ENCODE measurements at places on chromosomes 1 and 21. TPM values are rescaled to one million over a fixed set of nuclear protein-coding genes. Genes with fewer than 3 reads are reported as not detected.

DNA sequence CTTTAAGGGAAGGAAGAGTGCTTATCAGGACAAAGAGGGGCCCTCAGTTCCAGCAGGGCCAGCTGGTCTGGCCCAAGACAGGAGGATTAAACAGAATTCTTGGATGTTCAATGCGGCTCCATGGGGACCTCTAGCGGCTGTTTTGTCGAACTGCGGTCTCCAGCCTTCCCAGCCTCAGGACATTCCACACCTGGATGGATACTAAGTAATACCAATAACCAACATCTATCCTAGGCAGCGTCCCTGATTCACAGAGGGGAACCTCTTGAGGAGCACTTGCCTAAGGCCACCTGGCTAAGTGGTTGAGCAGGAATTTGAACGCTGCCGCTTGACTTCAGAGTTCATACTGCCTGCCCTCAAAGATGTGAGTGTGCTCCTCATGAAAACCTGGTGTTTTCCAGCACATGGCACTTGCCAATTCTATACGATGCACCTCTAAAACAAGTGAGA, 15.5 kb upstream of the CD247 start:
- no peak overlapping the region for H3K27ac ChIP-seq
- peaks cover 6% of the 10 kb centered on the region for H3K4me1 ChIP-seq
- no peak overlapping the region for H3K4me3 ChIP-seq
- no peaks in the 10 kb centered on the region for H3K27me3 ChIP-seq
- peak; percentile 56 for DNase-seq

- H3K4me3 ChIP-seq = no peak overlapping the region
- no peak overlapping the region for H3K27ac ChIP-seq
- no peaks in the 10 kb centered on the region for H3K27me3 ChIP-seq
- no peaks in the 10 kb centered on the region for H3K36me3 ChIP-seq
These were observed 56.6 kb upstream of the VTCN1 start for GRCh38 chr1:117267232-117267774.

DNA sequence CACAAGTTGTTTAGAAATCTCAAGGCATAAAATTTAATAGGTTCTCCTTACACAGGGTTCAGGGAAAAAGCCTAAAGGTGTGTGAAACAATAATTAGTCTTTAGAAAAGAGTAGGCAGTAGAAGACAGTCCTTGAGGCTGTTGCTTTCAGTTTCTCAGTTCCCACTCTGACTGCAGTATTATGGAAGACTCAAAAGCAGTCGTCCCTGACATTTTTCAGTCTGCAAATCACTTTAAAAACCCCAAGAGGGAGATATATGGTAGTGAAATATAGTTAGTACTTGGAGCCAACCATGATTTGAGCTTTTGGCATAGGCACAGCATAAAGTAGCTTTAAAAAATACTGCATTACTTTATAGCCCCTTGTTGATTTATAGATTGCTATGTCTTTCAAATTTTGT, 299.7 kb downstream of the OLFM3 start:
- no peak overlapping the region for H3K4me3 ChIP-seq
- H3K27me3 ChIP-seq = no peaks in the 10 kb centered on the region
- H3K27ac ChIP-seq = no peak overlapping the region
- H3K4me1 ChIP-seq = no peaks in the 10 kb centered on the region

DNA sequence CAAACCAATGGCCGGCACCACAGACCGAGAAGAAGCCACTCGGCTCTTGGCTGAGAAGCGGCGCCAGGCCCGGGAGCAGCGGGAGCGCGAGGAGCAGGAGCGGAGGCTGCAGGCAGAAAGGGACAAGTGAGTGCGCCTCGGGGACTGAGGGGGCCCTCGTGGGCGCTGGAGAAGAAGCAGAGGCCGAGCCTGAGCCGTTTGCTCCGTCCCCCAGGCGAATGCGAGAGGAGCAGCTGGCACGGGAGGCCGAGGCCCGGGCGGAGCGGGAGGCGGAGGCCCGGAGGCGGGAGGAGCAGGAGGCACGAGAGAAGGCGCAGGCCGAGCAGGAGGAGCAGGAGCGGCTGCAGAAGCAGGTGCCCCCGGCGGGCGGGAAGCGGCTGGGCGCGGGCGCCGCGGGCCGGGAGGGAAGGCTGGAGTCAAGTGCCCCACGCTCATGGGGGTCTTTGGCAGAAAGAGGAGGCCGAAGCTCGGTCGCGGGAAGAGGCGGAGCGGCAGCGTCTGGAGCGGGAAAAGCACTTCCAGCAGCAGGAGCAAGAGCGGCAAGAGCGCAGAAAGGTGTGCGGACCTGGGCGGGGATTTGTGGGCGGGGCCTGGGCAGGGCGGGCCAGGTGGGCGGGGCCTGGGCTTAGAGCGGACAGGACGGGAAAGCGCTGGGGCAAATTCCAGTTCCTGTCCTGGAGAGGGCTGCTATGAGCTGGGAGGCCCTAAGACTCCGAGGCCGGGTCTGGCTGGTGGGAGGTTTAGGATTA, 22.7 kb downstream of the MAP7D1 start:
- H3K4me3 ChIP-seq = peak overlapping the region; percentile 34
- H3K27ac ChIP-seq = peak overlapping the region; percentile 100
- H3K36me3 ChIP-seq = peaks cover 83% of the 10 kb centered on the region
- peak; percentile 59 for DNase-seq
- H3K4me1 ChIP-seq = peaks cover 61% of the 10 kb centered on the region
- no peaks in the 10 kb centered on the region for H3K27me3 ChIP-seq

Gene SDC3
- 25.3 TPM for total RNA-seq

GRCh38 chr1:163085041-163085903, 16.1 kb downstream of the RGS4 start:
- no peak overlapping the region for H3K4me3 ChIP-seq
- H3K27ac ChIP-seq = no peak overlapping the region
- peaks cover 9% of the 10 kb centered on the region for H3K4me1 ChIP-seq
- H3K36me3 ChIP-seq = no peaks in the 10 kb centered on the region
- DNase-seq = no peak

Gene ACOT11
- total RNA-seq = 64.8 TPM

DNA sequence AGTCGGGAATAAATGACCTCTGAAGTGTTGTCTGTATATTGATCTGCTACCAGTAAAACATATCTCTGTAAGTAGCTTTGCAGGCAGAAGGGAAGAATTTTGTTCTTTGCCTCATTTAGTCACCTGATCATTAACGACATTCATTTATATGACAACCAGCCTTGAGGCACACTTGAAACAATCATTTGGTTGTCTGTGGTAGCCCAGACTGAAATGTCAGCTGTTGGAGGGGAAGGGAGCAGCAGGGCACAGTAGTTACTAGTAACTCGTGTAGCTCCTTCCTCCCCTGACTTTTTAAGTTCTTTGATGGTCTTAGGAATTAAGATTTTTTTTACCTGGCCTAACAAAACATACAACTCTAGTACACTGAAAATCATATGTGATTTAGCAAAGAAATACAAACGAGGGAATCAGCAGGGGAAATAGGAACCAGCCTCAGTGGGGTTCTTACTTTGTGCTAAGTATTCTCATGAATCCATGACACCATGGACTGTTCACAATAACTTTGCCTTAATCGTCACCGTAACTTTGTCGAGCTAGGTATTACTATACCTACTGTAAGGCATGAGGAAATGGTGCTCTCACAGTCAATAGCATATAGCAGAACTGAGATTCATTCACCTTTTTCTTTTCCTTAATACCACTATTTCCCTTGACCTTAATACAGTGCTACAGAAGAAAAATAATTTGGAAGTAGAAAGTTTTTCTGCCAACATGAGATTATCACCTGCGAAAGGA, 6.4 kb downstream of the IL12RB2 start:
- no peaks in the 10 kb centered on the region for H3K36me3 ChIP-seq
- peaks cover 4% of the 10 kb centered on the region for H3K4me1 ChIP-seq
- H3K27ac ChIP-seq = no peak overlapping the region
- no peak for DNase-seq

Gene C1orf116
- 0.74 TPM for total RNA-seq

Gene DNM3
- 1.2 TPM for total RNA-seq

Gene TMEM52
- 0.47 TPM for total RNA-seq

GRCh38 chr1:94143809-94144176, 22.8 kb upstream of the ABCA4 start:
- no peak for DNase-seq
- H3K4me1 ChIP-seq = peaks cover 3% of the 10 kb centered on the region
- no peaks in the 10 kb centered on the region for H3K36me3 ChIP-seq
- no peak overlapping the region for H3K4me3 ChIP-seq
- peak overlapping the region; percentile 14 for H3K27ac ChIP-seq

DNA sequence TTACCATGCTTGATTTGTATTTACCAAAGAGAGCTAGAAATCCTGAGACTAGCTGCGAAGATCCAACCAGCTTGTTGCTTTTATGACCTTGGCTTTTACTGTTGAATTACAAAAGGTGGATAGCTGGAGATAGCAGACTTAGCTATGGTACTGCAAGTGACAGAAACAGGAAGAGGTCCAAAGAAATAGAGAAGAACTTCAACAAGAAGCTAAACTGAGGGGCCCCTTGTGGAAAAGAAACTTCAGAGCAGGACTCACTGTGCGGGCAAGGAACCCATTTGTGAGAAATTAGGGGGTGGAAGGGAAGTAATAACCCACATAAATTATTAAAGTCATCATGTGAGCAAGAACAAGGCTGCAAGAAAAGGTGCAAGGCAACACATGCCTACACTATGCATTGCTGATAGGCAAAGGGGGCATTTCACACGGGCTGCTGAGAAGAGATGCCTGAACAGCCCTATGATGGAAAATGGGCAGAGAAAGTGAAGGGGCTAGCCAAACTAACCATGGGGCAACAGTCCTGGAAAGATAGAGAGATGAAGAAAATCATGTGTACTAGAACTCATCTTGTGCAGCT, 116.6 kb upstream of the PRDX6 start:
- no peak overlapping the region for H3K27ac ChIP-seq
- no peak for DNase-seq
- no peaks in the 10 kb centered on the region for H3K27me3 ChIP-seq
- H3K36me3 ChIP-seq = no peaks in the 10 kb centered on the region

GRCh38 chr1:111290104-111290503, 547 bp upstream of the CHIA start:
- no peak overlapping the region for H3K4me3 ChIP-seq
- H3K36me3 ChIP-seq = no peaks in the 10 kb centered on the region
- peaks cover under 1% of the 10 kb centered on the region for H3K27me3 ChIP-seq
- no peak for DNase-seq
- H3K4me1 ChIP-seq = peaks cover 7% of the 10 kb centered on the region

Gene C1orf94
- not detected for total RNA-seq

GRCh38 chr1:202270871-202271326, 70.8 kb downstream of the UBE2T start:
- H3K4me3 ChIP-seq = no peak overlapping the region
- H3K27ac ChIP-seq = no peak overlapping the region
- no peak for DNase-seq
- H3K4me1 ChIP-seq = no peaks in the 10 kb centered on the region
- H3K36me3 ChIP-seq = no peaks in the 10 kb centered on the region

DNA sequence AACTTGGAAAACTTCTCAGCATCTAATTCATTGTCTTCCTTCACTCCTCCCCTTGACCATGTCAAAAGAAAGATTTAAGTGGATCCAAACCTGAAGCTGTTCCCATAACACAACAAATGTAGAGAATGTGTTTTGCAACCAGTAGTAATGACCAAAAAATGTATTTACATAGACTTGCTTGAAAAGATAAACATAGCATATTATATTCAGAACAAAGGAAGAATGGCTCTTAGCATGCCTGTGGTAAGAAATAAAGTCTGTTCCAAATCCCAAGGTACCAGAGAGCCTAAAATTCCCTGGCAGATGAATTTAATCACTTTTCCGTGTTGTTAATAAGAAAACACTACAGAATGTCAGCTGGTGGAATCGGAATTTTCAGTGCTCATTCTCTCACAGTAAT, 36.8 kb downstream of the FMO3 start:
- H3K27me3 ChIP-seq = no peaks in the 10 kb centered on the region
- no peaks in the 10 kb centered on the region for H3K36me3 ChIP-seq
- peak overlapping the region; percentile 53 for H3K27ac ChIP-seq
- no peak overlapping the region for H3K4me3 ChIP-seq

GRCh38 chr1:202349206-202349928, 868 bp downstream of the PPP1R12B start:
- no peaks in the 10 kb centered on the region for H3K27me3 ChIP-seq
- peak overlapping the region; percentile 89 for H3K4me3 ChIP-seq
- DNase-seq = no peak
- H3K36me3 ChIP-seq = no peaks in the 10 kb centered on the region
- H3K4me1 ChIP-seq = peaks cover 52% of the 10 kb centered on the region

GRCh38 chr1:189821833-189822232, 655.8 kb downstream of the BRINP3 start:
- no peak overlapping the region for H3K4me3 ChIP-seq
- no peak overlapping the region for H3K27ac ChIP-seq
- no peaks in the 10 kb centered on the region for H3K4me1 ChIP-seq
- no peak for DNase-seq

GRCh38 chr1:6795661-6796060, 10.4 kb downstream of the CAMTA1 start:
- no peaks in the 10 kb centered on the region for H3K36me3 ChIP-seq
- peaks cover 84% of the 10 kb centered on the region for H3K4me1 ChIP-seq
- DNase-seq = no peak
- no peak overlapping the region for H3K4me3 ChIP-seq
- H3K27ac ChIP-seq = peak overlapping the region; percentile 45
- no peaks in the 10 kb centered on the region for H3K27me3 ChIP-seq

Gene FCRL1
- not detected for total RNA-seq

Gene COL11A1
- total RNA-seq = not detected

Gene RCC1
- total RNA-seq = 6.3 TPM
